ENCODE measurements at places on chromosomes 11 and 22.
A peak's percentile ranks its signal among the peaks of the same experiment; 100 is the strongest.

GRCh38 chr11:115693002-115693401 lies 188.8 kb upstream of the CADM1 start:
- no peak for DNase-seq

- DNase-seq = no peak
Measured at GRCh38 chr11:65595131-65595530, 469 bp downstream of the KCNK7 start.

- DNase-seq = peak; percentile 45
Measured at GRCh38 chr11:2928605-2929530, at the start of gene PHLDA2. TSS of gene PHLDA2 (minus strand) at chr11:2929420. CDS start at chr11:2929364, 56 bp downstream.

DNA sequence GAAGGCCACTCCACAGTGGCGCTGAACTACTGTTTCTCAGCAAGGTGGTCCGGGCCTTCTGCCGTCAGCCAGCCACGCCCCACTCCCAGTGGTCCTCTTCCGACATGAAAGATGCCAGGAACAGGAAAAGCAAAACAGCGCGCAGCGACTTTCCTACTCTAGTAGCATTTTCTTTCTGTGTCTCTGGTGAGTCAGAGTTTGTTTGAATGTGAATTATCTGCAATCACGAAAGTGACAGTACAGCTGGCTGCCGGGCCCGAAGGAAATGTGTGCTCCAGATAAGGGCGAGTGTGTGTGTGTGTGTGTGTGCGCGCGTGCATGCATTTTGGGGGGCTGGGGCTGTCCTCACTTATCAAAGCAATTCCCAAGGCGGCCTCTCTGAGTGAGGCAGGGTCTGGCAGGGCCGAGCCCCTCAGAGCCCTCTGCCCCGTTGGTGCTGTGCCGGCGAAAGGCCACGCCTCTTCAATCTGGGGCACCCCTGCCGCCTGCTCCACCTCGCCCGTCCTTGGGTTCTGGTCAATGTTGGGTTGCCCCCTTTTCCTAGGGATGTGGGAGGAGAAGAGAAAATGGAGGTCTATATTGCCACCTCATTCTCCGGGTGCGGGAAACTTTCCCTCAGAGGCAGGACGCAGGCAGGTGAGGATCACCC lies 288.5 kb downstream of the KIRREL3 start:
- DNase-seq = no peak

GRCh38 chr11:76781807-76782530 lies 1.2 kb upstream of the TSKU start:
- no peak for DNase-seq

DNA sequence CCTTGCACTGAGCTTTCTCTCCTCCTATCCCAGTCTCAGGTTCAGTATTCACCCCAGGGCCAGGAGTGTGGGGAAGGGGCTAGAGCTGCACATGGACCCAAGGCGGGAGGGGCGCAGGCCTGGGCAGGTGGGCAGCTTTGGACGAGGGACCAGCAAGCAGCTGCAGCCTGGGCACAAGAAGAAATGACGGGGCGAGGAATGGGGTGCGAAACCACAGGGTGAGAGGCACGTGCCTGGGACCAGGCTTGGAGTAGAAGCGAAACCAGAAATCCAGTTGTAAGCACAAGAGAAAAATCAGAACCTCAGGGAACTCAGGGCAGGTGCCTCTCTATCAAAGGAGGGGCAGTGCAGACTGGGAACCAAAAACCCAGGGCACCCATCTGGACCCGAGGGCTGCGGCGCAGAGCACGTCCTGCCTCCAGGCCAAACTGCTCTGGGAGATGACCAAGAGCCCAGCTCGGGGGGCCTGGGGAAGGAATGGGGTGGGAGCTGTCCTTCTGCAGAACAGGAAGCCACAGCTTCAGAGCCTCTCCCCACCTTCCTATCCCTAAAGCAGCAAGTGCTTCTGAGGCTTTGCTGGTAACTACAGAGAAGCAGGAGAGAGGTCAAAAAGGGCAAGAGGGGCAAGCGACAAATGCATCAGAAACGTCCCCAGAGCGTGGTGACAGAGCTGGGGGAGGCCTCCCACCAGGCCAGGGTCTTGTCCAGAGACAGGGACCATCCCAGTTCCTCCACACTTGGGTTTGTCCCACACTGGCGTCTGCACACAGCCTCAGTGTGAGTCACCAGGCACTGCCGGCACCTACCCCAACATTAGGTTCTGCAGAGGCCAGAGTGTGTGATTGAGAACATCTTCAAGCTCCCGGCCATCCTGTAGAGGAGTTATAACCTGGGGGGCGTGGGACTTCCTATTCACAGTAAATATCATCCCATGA lies 18.3 kb upstream of the TMPRSS4 start:
- no peak for DNase-seq

GRCh38 chr11:44634401-44635281 lies 69.2 kb downstream of the CD82 start:
- no peak for DNase-seq

DNA sequence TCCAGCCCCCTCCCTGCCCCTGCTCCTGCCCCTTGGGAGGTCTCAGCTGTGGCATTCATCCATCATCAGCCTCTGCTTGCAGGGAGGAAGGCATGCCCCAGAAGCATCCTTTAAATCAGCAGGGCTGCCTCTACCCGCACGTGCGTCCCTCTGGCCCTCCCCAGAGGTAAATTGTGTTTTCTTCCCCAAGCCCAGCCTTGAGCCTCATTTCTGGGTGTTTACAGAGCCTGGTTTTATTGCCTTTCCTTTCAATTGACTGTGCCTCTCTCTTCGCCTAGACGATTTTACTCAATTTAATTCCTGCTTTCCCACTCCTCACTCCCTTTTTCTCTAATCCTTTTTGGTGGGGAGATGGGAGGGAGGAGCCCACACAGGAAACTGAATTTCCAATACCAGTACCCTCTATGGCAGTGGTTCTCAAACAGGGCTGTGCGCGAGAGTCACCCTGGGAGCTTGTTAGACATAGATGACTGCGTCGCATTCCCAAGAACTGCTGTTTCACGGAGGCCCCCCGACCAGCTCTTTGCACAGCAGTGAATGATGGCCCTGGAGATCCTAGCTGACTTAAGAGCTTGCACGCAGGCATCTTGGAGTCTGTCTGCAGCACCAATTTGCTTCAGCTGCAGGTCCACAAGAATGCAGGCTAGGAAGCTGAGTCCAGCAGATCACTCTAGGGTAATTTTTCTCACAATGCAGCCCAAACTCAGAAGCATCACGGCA lies 15.1 kb upstream of the OAF start:
- no peak for DNase-seq

- DNase-seq = no peak
Measured at GRCh38 chr22:30919973-30920372, 48.6 kb downstream of the MORC2 start.

GRCh38 chr11:64206457-64207255 lies at the start of gene FERMT3:
TSS of gene FERMT3 (plus strand) at chr11:64206721. CDS start at chr11:64207365, 644 bp downstream.
- DNase-seq = peak; percentile 67

DNA sequence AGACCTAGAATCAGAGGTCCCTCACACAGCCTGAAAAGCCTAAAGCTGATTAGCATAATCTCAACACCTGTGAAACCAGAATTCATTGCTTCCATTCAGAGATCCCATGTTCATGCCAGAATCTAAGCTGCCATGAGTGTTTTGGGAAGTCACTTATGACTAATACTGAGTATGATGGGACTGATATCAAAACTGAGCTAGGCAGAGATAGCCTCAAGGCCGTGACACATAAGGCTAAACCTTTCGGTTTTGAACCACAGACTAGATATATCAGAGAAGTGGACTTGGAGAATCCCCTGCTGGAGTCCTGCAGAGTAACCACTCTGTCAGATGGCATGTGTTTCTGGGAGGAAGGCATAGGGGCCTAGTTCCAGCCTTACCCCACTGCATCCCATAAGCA lies 23.1 kb upstream of the GLYATL2 start:
- DNase-seq = no peak

GRCh38 chr11:31996159-31996881 lies 94.6 kb upstream of the RCN1 start:
- DNase-seq = no peak

GRCh38 chr11:68959465-68960293 lies 21.1 kb downstream of the MRGPRD start:
- DNase-seq = no peak

- DNase-seq = no peak
Measured at GRCh38 chr22:40727964-40728615, 48.8 kb downstream of the MCHR1 start.

Data from stimulated activated CD8-positive, alpha-beta memory T cell treated with anti-CD3 and anti-CD28 coated beads, Interleukin-2, amount 100 ng/mL, for 48 hours (primary cell).